HT1080 (cell line): ENCODE measurements at places on chromosomes 5 and 9. TPM values are rescaled to one million over a fixed set of nuclear protein-coding genes. Genes with fewer than 3 reads are reported as not detected.

Gene ROPN1L
- total RNA-seq: 0.40 TPM in 1 of 2 replicates, not detected in the other

Gene NUTM2F
- not detected in 2 replicates for total RNA-seq

Gene CACNA1B
- total RNA-seq: 0.08 TPM in 1 of 2 replicates, not detected in the other

Gene ODF2
- total RNA-seq: 37.1 and 39.8 TPM in 2 replicates

Gene SPATA31A3
- not detected in 2 replicates for total RNA-seq

Gene RECK
- 5.2 and 7.5 TPM in 2 replicates for total RNA-seq

Gene CYLC2
- not detected in 2 replicates for total RNA-seq

Gene PCDHGA7
- 0.03 and 0.11 TPM in 2 replicates for total RNA-seq

Gene HRH2
- total RNA-seq: 2.8 and 4.1 TPM in 2 replicates

Gene PCDHGA5
- 0.07 and 0.21 TPM in 2 replicates for total RNA-seq

GRCh38 chr5:138990986-138991590 is 116.0 kb upstream of the LRRTM2 start:
- no peak for DNase-seq

DNA sequence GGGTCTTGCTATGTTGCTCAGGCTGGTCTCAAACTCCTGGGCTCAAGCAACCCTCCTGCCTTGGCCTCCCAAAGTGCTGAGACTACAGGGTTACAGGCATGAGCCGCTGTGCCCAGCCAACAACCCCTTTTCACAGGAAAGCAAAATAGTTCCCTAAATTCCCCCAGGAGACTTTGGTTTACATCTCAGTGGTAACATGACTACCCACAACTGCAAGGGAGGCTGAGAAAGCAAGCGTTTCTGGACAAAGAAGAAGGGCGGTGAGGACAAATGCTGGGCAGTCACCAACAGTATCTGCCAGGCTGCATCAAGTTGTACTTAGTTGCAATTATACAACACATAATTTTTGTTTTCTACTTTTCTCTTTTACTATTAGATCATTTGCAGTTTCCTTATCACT is 7.4 kb upstream of the ADGRD2 start:
- no peak for DNase-seq

DNA sequence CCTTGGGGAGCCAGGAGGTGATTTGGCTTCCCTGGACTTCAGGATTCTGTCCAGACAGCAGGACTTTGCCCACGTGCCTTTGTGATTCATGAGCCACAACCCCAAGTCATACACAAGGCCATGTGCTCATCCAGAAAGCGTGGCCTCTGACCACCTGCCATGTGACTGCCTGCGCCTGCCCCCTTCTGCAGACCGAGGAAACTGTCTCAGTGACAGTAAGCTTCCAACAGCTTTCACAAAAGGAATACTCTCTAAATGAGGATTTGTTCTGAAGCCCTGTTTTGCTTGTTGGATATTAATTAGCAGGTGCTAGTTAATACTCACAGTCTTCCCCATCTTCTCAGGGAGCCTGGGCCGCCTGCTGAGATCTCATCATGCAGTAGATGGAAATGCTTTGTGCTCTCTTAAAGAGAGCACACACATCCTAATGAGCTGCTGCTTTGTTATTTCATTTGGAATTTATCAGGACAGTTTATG is 36.9 kb upstream of the ANGPTL2 start:
- peak; percentile 94 for DNase-seq

DNA sequence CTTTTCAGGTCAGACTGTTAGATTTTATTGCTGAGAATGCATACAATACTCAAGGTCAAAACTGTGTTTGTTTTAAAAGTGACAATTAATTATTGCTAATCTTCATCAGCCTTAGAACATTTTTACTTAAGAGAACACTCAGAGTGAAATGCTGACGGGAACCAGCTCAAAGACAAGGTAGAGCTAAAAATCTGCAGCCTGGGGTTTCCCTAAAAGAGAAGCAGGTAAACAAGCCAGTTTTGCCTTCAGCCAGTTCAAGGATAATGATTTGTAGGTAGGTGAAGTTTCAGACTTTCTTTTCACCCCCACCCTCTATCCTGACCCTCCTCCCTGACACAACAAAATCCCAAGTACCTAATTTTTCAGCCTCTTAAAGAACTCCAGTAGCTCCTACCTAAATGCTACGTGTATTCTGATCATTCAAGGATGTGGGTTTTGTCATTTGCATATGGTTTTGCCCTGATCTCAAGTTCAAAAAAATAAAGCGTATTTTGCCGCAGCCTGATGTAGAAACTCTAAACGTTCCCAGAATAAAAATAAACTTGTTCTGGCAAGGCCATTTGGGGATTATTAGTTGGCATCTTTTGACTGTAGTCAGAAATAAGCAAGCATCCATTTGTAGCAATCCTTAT is 407.2 kb downstream of the EFNA5 start:
- DNase-seq: no peak

GRCh38 chr5:78792345-78793055 is 143.9 kb upstream of the LHFPL2 start:
- no peak for DNase-seq

- no peak for DNase-seq
These were observed 1.6 kb upstream of the MGAT1 start for GRCh38 chr5:180804129-180804618.

DNA sequence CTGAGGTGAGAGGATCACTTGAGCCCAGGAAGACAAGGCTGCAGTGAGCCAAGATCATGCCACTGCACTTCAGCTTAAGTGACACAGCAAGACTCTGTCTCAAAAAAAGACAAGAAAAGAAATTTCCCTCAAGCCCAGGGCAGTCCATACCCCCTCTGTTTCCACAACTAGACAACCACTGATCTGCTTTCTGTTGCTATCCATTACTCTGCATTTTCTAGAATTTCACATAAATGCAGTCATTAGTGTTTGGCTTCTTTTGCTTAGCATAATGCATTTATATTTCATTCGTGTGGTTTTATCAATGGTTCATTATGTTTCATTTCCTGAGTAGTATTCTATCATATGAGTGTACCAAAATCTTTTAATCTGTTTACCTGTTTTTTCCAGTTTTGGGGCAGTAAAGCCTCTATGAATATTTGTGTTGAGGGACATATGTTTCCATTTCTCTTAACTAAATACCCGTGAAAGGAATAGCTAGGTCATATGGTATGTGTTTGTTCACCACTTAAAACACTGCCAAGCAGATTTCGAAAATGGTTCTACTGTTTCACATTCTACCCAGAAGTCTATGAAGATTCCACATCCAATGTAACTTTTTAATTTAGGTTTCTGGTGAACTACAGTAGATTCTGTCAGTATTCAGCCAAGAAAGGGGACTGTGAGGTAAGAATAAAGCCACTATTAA is 271.8 kb downstream of the ZNF608 start:
- no peak for DNase-seq

- no peak for DNase-seq
These were observed 8.2 kb upstream of the RUFY1 start for GRCh38 chr5:179542170-179542569.

DNA sequence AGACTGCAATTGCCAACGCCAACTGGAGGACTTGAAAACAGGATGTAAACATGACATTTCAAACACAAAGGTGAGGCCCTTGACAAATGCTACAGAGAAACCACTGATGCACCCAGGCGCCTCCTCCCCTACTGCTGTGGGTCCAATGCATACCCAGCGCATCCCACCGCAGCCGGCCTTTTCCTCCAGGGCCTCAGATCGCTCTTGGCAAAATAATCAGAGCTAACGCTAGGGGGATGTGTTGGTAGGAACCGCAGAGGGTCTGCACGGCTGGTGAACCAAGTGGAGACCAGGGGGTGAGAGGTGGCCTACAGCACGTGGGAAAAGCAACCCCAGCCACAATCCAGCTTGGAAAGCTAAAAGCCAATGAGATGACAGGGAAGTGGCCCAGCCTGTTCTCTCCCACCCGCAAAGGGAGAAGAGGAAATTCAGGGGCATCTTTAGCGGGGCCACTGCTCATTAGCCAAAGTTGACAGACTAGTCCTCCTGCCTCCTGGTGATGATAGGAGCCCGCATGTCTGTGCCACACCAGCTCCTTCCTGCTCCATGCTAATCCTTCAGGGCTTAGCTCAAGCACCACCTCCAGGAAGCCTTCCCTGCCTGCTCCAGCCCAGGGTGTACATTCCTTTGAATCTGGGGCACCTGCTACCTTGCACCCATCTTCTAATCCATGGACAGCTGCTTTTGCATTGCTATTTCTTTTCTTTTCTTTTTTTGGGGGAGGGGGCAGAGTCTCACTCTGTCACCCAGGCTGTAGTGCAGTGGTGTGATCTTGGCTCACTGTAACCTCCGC is 5.9 kb downstream of the FAM163B start:
- no peak for DNase-seq

- no peak for DNase-seq
These were observed 1035.2 kb upstream of the ARRDC3 start for GRCh38 chr5:92418341-92418740.

DNA sequence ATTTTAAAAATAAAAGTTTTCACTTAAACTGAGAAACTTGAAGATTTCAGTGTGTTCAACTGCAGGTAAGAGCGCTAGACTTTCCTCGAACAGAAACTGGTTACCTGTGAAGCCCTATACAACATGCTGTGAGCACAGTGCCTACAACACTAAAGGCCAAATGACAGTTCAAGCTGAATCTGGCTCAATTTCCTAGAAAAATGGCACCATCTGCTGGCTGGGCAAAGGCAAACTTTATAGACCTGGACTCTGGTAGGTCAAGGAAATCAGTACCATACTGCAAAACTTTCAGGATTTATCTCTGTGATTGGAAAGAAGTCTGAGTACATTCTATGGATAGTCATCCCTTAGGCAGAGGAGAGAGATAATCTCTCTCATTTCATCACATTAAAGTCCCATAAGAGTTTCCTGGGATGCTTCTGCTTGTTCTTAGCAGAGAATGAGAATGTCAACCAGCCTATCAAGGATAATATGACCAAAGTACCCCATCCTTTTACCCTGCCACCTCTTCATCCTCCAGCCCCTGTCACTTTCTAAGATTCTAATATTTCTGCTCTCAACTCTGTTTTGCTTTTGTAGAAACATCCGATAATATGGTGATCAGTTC is 31.8 kb upstream of the FOXB2 start:
- DNase-seq: peak; percentile 37

DNA sequence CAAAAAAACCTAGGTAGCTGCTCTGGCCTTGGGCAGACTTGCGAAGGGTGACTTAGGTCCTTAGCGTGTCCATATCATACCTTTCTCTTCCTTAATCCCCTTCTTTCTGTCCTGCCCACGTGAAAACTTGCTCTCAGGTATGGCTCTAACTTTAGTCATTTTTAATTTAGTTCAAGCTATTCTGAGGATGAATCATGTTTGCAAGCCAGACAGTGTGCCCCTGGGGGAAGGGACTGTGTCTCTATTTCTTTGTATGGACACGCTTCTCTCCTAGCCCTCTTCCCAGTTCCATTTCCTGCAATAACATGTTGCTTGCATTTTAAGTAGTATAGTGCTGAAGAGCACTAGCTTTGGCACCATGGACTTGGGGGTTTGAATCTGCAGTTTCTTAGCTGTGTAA is 120.6 kb downstream of the PTTG1 start:
- peak; percentile 37 for DNase-seq

DNA sequence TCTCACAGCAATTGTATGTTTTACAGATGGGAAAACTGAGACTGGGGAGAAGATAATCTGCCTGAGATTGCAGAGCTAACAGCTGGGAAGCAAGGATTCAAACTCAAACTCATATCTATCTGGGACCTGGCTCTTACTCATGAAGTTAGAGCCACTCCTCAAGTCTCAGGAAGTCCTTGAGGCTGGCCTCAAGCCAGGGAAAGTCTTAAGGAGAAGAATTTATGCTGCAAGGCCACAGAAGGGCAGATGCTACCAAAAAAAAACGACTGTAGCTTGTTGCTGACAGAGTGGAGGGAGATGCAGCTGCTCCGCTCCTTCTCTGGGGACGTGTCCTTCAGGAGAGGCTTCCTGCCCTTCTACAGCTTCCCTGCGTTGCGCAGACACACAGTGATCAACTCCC is 39.8 kb downstream of the BARHL1 start:
- DNase-seq: peak; percentile 35

- DNase-seq: no peak
These were observed 10.8 kb downstream of the SDHA start for GRCh38 chr5:228886-229285.
